Activated CD4-positive, alpha-beta T cell treated with anti-CD3 and anti-CD28 coated beads, Interleukin-2, amount 50 U/mL, for 48 hours (primary cell): ENCODE measurements at places on chromosomes 7 and 10.

GRCh38 chr7:29600661-29601060, 37.0 kb downstream of the PRR15 start:
- no peak for DNase-seq

- DNase-seq = no peak
These were observed 86.7 kb downstream of the LYZL2 start for GRCh38 chr10:30542895-30543288.

DNA sequence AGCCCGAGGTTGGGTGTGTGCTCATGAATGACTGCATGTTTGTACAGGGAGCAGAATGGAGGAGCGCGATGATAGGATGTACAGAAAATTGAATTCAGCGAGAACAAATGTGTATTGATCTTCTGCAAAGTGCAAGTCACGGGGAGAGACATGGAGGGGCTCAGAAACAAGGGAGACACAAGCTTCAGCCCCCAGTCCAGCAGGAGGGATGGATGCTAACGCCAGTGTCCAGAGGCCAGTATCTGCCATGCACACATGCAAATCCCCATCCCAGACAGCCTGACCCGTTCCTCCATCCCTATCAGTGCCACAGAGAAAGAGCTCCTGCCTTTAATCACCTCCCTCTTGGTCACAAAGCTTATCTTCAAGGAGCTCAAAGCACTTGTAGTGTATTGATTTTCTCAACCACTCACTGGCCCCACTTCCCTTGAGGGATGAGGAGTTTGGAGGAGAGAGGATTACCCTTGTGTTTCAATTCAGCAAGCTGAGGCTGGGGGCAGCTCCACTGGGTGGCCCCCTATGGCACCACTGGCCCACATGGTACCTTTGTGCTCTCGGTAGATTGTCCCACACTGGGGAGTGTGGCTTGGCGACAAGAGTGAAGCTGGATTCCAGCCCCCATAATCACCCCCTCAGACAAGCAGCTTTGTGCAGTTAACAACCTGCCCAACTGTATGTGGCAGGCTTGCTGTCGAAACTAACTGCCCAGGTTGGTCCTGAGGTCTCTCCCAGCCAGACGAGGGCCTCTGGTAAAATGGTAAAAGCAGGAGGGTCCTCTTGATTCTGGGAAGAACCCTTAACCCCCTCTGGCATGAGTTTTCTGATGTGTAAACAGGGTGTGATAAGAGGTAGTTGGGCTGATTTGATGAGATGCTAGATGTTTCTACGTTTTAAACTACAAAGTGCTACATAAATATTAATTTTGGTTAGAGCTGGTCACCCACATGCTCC, 151.6 kb upstream of the UNC5B start:
- no peak for DNase-seq

DNA sequence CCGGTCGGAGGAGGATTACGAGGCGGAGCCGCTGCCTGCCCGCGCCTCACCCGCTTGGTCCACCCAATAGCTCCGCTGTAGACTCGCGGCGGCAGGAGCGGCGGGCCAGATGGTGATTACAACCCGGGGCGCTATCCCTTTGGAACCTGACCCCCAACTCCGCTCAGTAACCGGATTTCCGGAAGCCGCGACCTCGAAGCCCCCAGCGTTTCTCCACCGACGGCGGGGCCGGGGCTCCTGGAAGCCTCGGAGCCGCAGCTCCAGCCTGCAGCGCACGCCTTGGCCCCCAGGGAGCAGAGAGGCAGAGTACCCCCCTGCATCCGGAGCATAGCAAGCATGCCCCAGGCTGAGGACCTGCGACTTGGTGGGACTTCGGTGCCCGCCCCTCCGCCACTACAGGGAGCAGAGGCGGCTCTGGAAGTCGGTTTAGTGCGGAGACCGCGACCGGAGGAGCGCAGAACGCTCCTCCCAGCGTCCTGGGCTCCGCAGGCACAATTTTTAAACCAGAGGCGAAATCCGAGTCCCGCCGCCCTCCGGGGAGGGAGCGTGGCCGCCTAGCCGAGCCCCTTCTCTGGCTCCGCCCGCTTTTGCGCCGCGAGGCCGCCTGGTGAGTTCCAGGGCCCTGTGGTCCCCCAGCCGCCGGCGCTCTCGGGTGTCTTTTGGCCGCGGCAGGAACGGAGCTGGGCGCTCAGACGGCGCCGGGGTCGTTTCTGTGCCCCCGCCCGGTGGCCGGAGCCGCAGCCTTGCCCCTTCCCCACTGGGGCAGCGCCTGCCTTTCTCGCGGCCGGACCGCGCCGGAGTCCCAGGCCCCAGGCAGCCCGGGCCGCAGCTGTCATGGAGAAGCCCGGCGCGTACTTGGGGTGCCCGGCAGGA, 28.2 kb upstream of the BMS1 start:
- DNase-seq = peak; percentile 23

- DNase-seq = no peak
These were observed 779 bp downstream of the NFKB2 start for GRCh38 chr10:102396317-102396650.

DNA sequence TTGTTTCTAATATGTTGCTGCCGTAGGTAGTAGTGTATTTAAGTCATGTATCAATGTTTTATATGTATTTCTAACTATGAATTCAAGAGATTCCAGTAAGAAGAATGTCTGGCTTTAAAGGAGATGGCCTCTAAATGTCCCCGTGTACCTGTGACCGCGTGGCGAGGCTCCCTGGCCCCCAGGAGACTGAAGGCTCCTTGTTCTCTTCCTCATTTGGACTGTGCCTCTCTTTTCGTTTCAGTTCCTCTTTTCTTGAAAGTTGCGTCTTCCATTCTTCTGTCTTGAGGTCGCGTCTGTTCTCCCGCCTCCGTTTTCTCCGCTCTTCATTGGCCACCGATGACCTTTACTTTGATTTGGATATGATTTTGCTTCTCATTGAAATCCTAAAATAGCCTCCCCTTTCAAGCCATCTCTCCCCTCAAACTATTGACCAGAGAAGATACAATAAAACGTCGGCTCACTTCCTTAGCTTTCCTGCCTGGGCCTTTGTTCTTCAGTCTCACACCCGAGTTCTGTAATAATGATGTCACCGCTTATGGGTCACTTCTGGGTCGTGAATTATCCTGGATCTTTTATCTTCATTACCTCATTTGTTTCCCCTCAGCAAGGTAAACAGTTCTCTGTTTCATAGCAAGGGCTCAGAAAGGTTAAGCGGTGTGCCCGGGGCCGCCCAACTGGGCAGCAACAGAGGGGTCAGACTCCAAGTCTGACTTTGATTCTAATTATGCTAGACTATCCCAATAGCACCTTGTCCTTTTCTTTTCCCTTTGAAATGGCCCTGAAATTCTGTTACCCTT, 28.7 kb downstream of the WIPI2 start:
- no peak for DNase-seq

GRCh38 chr10:107671960-107672359, 507.5 kb upstream of the SORCS1 start:
- no peak for DNase-seq

GRCh38 chr7:97272237-97272975, 154.9 kb downstream of the SDHAF3 start:
- no peak for DNase-seq

DNA sequence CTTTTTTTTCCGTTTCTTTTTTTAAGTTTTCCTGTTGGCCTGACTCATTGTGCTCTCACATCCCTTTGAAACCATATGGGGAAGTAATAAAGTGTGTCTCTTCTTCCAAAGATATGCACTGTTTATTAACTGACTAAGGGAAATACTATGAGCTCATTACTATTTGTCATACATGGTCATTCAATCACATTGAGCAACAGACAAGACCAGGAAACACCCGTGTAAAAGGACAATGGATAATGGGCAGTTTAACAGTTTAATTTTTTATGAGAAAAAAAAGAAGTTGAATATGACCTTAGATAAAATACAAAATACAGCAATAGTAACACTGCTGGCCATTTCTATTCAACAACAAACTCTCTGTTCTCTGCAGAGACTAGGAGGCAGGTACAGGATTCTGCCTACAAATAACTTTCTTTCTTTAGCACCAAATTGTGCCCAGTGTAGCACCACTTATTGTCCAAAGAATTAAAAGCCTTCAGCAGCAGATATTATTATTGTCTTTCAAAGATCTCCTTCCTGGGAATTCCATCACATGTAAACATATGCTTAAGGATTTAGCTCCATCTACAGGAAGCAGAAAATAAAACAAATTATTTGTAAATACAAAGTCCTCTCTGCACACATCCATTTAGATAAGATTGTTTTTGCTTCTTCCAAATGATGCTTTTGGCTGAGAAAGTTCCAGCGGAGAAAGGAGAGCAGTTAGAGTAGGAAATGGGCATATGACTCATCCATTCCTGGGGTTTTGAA, 55.0 kb upstream of the AKR1E2 start:
- no peak for DNase-seq
